ENCODE measurements at places on chromosomes 3 and 15.

DNA sequence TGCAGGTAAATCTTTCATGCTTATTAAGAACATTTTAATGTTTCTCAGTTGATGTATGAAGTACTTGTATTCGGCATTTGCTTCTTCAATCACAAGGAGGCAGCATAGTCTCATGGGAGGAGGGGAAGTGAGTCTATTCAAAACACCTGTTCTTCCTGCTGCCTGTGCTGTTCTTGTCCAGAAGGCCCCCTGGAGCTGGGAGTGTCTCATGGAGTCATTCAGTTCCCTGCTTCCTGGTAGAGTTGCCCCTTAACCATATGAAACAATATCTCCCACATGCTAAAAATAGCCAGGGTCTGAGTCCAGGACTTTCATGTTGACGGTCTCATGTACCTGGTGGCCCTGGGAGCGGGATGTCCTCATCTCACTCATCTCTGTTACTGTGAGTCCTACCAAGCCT, 15.5 kb upstream of the PPP1R2 start:
- DNase-seq = no peak

DNA sequence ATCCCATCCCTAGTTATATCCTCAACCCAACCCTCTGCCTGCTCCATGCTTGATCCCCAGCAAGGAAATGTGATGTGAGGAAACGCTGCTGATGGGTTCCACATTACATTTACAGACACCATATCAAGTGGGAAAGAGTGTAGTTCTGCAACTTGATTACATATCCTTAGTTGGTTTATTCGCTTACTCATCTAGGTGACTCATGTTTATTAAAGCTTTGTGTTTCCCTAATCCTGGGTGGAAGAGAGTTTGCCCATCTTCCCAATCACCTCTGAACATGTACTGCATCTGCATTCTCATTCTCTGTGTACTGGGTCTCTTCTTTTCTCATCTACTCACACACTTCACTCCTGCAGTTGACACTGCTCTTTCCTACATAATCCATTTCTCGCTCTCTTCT, 91.7 kb upstream of the PDZRN3 start:
- DNase-seq = no peak

- no peak for DNase-seq
Measured at GRCh38 chr3:187889601-187890404, 144.5 kb upstream of the BCL6 start.

DNA sequence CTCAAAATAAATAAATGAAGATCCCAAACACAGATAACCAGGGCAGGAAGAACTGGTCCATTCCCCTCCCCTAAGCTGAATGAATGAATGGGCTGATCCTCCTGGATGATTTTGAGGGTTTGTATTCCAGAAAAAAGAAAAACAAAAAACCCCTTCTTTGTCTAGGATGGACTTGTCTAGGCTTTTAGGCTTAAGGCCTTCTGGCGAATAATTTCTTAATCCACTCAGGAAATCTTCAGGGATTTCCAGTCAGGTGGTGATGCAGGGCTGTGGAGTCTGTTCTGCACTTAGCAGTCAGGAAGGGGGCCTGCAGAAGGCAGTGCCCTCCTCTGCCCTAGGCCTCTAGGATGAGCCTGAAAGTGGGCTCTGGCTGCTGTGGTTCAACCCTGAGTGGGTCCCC, 52.1 kb downstream of the BDH1 start:
- DNase-seq = no peak

GRCh38 chr3:23114432-23114831, 88.7 kb upstream of the UBE2E2 start:
- DNase-seq = no peak

Data from activated T-cell treated with anti-CD3 and anti-CD28 coated beads for 1 hour (primary cell).